WERI-Rb-1 (cell line): ENCODE measurements at places on chromosomes 12 and 14.

- DNase-seq, result no peak
These were observed 6.5 kb downstream of the WNT5B start for GRCh38 chr12:1635301-1636095.

DNA sequence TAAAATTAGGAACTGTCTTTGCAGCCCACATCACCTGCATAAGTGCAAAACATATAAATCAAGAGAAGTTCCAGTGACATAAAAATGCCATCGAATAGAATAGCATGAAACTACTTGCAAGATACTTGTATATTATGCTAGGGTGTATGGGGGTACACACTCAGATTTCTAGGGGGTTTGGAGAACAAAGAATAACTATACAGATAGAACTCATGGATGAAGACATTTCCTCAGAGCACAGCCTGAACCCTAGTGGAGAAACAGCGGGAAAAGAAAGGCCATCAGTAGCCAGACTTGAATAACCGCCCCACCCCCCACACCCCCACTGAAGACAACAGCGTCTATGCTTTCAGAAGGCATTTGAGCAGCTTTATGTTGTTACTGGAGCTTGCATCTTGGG is 425.8 kb downstream of the NPAS3 start:
- DNase-seq, result peak; percentile 25

DNA sequence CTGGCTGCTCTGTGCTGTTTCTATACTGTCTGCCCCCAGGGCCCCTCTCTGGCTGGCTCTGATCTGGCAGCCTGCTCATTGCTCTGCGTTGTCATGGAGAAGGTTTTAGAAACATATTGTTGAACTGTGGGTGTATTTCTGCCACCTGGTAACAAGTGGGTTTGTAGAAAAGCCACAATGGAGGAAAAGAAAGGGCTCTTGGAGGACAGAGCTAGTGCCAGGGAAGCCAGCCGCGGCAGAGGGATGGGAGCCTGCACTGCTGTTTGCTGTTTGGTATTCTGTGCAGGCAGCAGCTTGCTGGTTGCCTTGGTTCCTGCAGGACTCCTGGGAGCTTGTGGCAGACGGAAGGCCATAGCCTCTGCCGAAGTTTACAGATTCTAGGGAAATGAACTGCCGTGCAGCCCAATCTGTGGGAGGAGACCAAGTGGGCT is 15.1 kb downstream of the CCDC177 start:
- no peak for DNase-seq

GRCh38 chr14:73254247-73255004 is 17.1 kb downstream of the PAPLN start:
- DNase-seq, result no peak
